Transverse colon (tissue), 4 donors: ENCODE measurements at places on chromosomes 4 and X.

DNA sequence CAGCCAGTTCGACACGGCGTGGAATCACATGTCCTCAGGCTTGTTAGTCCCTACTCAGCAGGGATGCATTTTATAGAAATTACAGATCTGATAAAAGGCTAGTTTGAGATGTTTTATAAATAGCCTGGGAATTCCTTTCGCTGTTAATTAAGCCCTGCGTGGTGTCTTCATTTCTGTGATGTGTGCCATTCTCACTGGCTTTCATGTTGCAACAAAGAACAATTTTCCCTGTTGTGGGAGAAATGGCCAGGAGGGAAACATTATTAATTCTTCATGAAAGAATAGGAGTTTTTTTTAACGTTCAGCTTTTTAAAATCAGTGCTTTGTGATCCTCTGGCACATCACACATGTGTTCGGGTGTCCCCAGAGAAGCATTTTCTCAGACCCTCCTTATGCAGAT, 427.3 kb upstream of the FRG1 start:
- no peaks in the 10 kb centered on the region for H3K27me3 ChIP-seq
- H3K27ac ChIP-seq, result no peak overlapping the region
- no peaks in the 10 kb centered on the region for H3K4me1 ChIP-seq
- no peak for DNase-seq
- H3K4me3 ChIP-seq, result no peak overlapping the region
- no peaks in the 10 kb centered on the region for H3K36me3 ChIP-seq

GRCh38 chrX:56826020-56826419, 97.0 kb downstream of the NBDY start:
- no peak for DNase-seq
- H3K4me1 ChIP-seq, result no peaks in the 10 kb centered on the region
- H3K27ac ChIP-seq, result no peak overlapping the region
- H3K27me3 ChIP-seq, result no peaks in the 10 kb centered on the region
- H3K36me3 ChIP-seq, result no peaks in the 10 kb centered on the region
- H3K4me3 ChIP-seq, result no peak overlapping the region

DNA sequence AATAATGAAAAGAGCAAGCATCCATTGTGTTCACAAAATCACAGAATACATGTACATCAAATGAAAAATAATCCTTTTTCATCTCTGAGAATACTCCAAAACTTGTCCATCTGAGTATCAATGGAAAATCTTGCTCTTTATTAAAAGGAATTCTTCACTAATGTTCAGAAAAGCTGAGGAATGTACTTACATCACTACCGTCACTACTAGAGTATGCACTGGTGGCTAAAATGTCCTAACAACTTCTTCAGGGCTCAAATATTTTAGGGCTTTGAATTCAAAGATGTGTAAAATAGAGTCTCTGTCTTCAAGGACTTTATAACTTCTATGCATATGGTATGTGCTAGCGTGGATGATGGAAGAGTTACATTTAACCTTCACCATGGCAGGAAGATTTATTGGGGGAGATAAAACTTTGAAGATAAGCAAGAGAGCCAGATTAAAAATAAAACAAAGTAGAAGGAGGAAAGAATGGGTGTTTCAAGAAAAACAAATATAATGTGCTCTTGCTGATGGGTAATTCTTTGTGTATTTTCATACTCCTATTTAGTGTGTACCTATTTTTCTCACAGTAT, 55.1 kb downstream of the DMD start:
- DNase-seq, result no peak
- H3K4me3 ChIP-seq, result no peak overlapping the region
- H3K36me3 ChIP-seq, result no peaks in the 10 kb centered on the region
- H3K27ac ChIP-seq, result no peak overlapping the region
- no peaks in the 10 kb centered on the region for H3K27me3 ChIP-seq

GRCh38 chr4:52751487-52751911, 274 bp upstream of the ERVMER34-1 start:
- H3K36me3 ChIP-seq, result no peaks in the 10 kb centered on the region
- peaks cover 16% of the 10 kb centered on the region for H3K4me1 ChIP-seq
- H3K4me3 ChIP-seq, result peak overlapping the region; percentile 37
- DNase-seq, result peak; percentile 62

- no peaks in the 10 kb centered on the region for H3K4me1 ChIP-seq
- no peaks in the 10 kb centered on the region for H3K27me3 ChIP-seq
- no peak overlapping the region for H3K27ac ChIP-seq
- H3K36me3 ChIP-seq, result no peaks in the 10 kb centered on the region
Observed at GRCh38 chr4:96009427-96010119, 169.7 kb downstream of the PDHA2 start.

GRCh38 chr4:40185830-40186664, 10.8 kb upstream of the RHOH start:
- H3K4me1 ChIP-seq, result peaks cover 17% of the 10 kb centered on the region
- H3K27ac ChIP-seq, result no peak overlapping the region
- H3K36me3 ChIP-seq, result no peaks in the 10 kb centered on the region
- H3K27me3 ChIP-seq, result peaks cover 34% of the 10 kb centered on the region
- no peak overlapping the region for H3K4me3 ChIP-seq

DNA sequence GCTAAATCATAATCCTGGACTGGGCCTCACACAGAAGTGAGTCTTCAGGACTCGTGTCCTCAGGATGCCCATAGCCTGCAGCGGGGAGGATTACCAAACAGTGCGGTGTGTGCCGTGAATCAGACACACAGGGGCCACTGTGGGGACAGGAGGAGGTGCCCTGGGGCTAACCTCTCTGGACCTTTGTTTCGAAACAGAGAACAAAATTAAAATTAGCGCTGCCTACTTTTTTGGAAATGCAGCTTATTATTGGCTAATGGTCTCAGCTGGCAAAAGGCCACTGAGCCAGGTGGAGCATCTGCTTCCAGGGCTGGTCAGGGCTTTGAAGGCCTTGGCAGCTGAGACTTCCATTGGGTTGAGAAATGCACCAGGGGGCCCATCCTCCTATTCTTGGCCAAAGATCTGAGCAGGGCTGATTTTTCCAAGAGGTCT, 236.2 kb downstream of the EVC2 start:
- no peaks in the 10 kb centered on the region for H3K36me3 ChIP-seq
- no peaks in the 10 kb centered on the region for H3K27me3 ChIP-seq
- DNase-seq, result no peak
- no peak overlapping the region for H3K27ac ChIP-seq
- no peak overlapping the region for H3K4me3 ChIP-seq

DNA sequence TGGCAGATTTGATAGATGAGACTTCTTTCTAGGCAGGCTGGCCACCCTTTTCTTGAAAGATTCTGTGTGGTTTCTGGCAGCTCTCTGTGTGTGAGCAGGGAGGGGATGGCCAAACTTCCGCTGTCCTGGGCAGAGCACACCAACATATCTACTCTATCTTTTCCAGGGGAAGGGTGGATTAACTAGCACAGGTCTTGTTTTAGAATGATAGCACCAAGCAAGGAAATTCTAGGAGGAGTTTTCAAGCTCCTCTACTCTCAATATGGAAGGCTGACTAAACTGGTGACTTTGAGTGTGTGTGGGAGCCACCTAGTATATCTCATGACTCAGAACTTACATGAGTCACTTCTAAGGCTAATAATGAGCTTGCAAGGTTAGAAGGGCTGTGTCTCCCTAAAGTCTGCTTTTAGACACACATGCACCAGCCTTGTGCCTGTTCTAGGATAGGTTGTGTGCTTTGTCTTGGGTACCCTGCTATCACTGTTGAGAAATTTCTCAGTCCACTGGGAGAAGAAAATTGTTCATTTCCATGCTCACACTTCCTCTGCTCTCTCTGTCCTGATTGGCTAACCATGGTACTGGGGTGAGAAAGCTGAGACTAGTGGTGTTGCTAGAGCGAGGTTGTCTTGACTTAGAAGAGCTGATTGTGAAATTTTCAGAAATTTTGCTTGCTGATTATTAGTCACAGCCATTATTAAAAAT, 72.9 kb downstream of the YIPF6 start:
- H3K4me1 ChIP-seq, result no peaks in the 10 kb centered on the region
- no peak for DNase-seq
- H3K4me3 ChIP-seq, result no peak overlapping the region
- H3K36me3 ChIP-seq, result no peaks in the 10 kb centered on the region
- H3K27ac ChIP-seq, result no peak overlapping the region
- H3K27me3 ChIP-seq, result no peaks in the 10 kb centered on the region

- H3K27me3 ChIP-seq, result peaks cover 37% of the 10 kb centered on the region
- no peaks in the 10 kb centered on the region for H3K4me1 ChIP-seq
- no peaks in the 10 kb centered on the region for H3K36me3 ChIP-seq
- peak overlapping the region; percentile 25 for H3K4me3 ChIP-seq
- DNase-seq, result no peak
Observed at GRCh38 chrX:19122641-19123009, 357 bp upstream of the ADGRG2 start.

GRCh38 chrX:3548765-3549391, 164.6 kb downstream of the PRKX start:
- no peak overlapping the region for H3K4me3 ChIP-seq
- H3K27ac ChIP-seq, result no peak overlapping the region
- no peak for DNase-seq

DNA sequence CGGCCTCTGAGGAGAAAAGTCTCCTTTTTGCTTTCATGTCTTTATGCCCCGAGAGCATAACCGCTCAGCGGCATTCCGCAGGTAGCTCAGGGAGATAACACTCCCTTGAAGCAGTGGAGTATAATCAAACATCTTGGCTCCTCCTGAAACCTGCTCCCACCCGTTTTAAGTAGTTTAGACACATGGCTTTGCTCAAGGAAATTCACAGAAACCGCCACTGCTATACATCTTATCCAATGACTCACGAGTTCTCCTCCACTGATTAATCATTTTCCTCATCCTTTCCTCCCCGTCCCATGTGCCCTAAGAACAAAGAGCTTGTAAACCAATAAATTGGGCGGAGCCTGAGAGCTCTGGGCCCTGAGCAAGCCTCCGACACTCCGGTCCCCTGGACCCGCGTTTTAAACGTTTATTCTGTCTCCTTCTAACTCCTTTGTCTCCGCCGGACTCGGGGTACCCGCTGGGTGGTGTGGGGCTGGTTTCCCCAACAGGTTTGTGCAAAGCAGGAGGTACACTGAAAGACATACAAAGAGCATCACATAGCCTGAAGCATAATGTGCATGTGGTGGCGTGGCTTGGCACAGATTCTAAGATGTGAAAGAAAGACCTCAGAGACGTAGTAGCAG, 401.2 kb downstream of the TLL1 start:
- no peak overlapping the region for H3K4me3 ChIP-seq
- H3K4me1 ChIP-seq, result no peaks in the 10 kb centered on the region

- H3K4me1 ChIP-seq, result no peaks in the 10 kb centered on the region
- DNase-seq, result no peak
- H3K4me3 ChIP-seq, result no peak overlapping the region
- no peak overlapping the region for H3K27ac ChIP-seq
- H3K36me3 ChIP-seq, result no peaks in the 10 kb centered on the region
Observed at GRCh38 chrX:14964500-14964899, 91.3 kb downstream of the MOSPD2 start.

GRCh38 chr4:6134612-6135220, 65.6 kb downstream of the JAKMIP1 start:
- no peaks in the 10 kb centered on the region for H3K36me3 ChIP-seq
- H3K4me3 ChIP-seq, result no peak overlapping the region
- no peak overlapping the region for H3K27ac ChIP-seq
- DNase-seq, result no peak
- no peaks in the 10 kb centered on the region for H3K4me1 ChIP-seq

GRCh38 chrX:103877571-103877970, 45.5 kb upstream of the RAB9B start:
- H3K27me3 ChIP-seq, result no peaks in the 10 kb centered on the region
- H3K4me3 ChIP-seq, result no peak overlapping the region
- no peaks in the 10 kb centered on the region for H3K4me1 ChIP-seq
- DNase-seq, result no peak

- no peaks in the 10 kb centered on the region for H3K27me3 ChIP-seq
- no peak for DNase-seq
- H3K4me1 ChIP-seq, result peaks cover 22% of the 10 kb centered on the region
Observed at GRCh38 chr4:38149997-38150671, 189.9 kb downstream of the PTTG2 start.

DNA sequence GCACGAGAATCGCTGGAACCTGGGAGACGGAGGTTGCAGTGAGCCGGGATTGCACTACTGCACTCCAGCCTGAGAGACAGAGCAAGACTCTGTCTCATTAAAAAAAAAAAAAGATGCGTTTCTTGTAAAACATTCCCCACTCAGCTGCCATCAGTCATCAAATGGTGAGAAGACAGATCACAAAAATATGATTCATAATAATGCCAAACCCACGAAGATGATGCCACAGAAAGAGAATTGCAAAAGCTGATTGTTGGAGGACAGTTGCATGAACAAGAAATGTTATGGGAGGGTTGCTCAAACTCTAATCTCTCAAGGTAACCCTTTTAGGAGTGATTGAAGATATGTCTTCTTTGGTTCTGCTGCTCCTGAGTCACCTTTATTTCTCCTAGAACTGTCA, 21.4 kb upstream of the SMIM14 start:
- H3K27me3 ChIP-seq, result no peaks in the 10 kb centered on the region
- no peak overlapping the region for H3K4me3 ChIP-seq
- no peaks in the 10 kb centered on the region for H3K4me1 ChIP-seq
- DNase-seq, result no peak

DNA sequence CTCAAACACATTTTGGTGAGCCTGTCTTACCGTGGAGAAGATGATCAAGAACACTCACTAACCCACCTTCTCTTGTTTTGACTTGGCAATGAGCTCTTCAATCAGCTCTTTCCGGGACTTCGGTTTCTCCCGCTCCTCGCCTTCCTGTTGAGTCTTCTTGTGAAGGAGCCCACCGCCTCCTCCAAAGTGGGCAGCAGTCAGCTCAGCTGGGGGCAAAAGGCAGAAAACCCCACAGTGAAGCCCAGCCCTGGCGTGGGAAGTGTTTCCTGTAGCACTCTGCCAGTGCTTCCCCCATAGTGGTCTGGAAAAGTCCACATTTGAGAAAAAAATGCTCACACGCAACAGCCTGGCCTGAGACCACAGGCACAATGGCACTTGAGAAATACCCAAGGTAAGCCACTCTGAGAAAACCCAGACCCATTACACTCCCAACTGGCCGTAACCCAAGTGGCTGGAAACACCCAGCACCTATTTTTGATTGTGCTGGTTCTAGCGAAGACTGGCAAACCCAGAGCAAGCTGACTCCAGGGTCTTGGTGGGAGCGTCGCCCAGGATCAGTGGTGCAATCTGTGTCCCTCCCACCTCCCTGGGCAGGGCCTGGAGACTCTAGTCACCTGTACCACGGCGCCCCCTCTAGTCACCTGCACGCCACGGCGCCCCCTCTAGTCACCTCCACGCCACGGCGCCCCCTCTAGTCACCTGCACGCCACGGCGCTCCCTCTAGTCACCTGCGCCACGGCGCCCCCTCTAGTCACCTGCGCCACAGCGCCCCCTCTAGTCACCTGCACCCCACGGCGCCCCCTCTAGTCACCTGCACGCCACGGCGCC, 8.6 kb downstream of the NOP14 start:
- H3K4me3 ChIP-seq, result no peak overlapping the region
- no peak for DNase-seq
- H3K4me1 ChIP-seq, result peaks cover 5% of the 10 kb centered on the region
- peaks cover 56% of the 10 kb centered on the region for H3K36me3 ChIP-seq
- no peaks in the 10 kb centered on the region for H3K27me3 ChIP-seq
- no peak overlapping the region for H3K27ac ChIP-seq

DNA sequence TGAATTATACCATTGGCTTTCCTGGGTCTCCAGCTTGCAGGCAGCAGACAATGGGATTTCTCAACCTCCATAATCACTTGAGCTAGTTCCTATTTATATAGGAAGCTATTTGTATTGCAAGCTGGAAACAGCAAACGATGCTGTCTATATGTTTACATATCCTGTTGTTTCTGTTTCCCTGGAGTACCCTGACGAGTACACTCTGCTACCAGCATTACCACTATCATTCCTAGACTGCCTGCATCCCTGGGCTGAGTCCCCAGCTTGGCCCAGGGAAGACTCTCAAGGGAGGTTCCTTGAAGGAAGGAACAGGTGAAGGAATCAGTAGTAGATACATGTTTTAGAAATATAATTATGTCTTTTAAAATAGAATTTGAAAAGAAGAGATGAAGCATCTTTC, 81.4 kb downstream of the EVC2 start:
- no peaks in the 10 kb centered on the region for H3K27me3 ChIP-seq
- DNase-seq, result no peak
- peaks cover 6% of the 10 kb centered on the region for H3K36me3 ChIP-seq
- no peaks in the 10 kb centered on the region for H3K4me1 ChIP-seq
